ENCODE measurements at places on chromosomes 1 and 21. TPM values are rescaled to one million over a fixed set of nuclear protein-coding genes. Genes with fewer than 3 reads are reported as not detected.

The NR0B2 gene
- not detected for total RNA-seq

GRCh38 chr1:4711416-4712275 is 57.2 kb downstream of the AJAP1 start:
- no peak for DNase-seq

- no peak for DNase-seq
These were observed 18.3 kb downstream of the CACNA1E start for GRCh38 chr1:181501612-181502011.

DNA sequence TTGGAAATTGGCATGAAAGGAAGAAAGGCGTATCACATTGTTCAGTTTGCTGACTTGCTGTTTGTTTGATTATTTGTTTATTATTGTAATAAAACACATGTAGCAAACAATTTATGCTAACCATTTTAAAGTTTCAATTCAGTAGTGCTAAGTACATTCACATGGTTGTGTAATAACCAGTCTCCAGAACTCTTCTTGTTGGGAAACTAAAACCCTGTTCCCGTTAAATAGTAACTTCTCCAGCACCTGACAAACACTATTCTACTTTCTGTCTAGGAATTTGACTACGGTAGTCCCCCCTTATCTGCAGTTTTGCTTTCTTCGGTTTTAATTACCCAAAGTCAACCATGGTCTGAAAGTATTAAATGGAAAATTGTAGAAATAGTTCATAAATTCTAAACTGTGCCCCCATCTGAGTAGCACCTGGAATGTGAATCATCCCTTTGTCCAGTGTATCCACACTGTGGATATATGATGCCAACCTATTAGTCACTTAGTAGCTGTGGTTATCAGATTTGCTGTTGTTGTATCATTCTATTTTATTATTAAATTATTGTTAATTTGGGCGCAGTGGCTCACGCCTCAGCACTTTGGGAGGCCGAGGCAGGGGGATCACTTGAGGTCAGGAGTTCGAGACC is 5.5 kb downstream of the MORC3 start:
- no peak for DNase-seq

DNA sequence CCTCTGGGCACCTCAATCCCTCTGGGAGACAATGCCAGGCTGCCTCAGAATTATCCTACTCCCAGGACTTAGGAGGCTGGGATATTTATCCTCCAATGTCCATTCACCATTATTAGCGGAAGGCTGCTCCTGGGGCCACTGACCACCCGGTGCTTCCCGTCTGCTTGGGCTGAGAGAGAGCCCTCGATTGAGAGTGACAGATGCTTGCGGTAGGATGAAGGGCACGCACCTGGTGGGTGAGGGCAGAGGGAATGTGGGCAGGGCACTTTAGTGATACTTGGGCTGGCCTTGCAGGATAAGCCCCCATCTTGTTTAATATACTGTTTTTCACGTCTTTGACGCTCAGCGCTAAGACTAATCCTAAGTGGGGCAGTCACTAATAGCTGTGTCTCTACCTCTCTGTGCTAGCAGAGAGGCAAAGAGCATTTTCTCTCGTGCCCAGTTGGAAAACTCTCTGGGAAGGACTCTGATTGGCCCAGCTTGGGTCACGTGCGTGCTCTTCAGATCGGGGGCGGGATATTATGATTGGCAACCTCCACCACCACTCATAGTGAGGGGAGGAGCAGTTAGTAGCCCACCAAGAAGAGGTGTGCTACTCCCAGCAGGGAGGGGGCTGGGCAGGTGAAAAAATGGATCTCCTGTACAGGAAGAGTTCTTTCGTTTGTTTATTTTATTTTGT is 10.6 kb upstream of the PARS2 start:
- DNase-seq, result no peak

GRCh38 chr1:222096476-222096772 is 354.5 kb upstream of the DUSP10 start:
- DNase-seq, result no peak

GRCh38 chr1:23194119-23194984 is 22.9 kb downstream of the HTR1D start:
- no peak for DNase-seq

The CRYZ gene
- total RNA-seq, result 21.3 TPM

DNA sequence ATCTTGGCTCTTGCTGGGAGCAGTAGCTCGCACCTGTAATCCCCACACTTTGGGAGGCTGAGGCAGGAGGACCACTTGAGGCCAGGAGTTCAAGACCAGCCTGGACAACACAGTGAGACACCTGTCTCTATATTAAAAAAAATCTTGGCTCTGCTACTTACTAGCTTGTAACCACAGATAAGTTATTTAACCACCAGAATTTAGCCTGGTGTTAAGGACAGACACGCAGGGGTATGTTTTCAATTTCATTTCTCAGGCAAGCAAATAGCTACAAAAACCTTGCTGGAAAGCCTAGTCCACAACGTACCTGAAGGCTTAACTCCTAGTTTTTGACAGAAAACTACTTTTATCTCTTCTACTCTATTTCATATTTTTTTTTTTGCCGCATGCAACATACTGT is 24.8 kb upstream of the GFI1 start:
- no peak for DNase-seq

- no peak for DNase-seq
These were observed 114.0 kb downstream of the NBPF12 start for GRCh38 chr1:147052143-147052542.

DNA sequence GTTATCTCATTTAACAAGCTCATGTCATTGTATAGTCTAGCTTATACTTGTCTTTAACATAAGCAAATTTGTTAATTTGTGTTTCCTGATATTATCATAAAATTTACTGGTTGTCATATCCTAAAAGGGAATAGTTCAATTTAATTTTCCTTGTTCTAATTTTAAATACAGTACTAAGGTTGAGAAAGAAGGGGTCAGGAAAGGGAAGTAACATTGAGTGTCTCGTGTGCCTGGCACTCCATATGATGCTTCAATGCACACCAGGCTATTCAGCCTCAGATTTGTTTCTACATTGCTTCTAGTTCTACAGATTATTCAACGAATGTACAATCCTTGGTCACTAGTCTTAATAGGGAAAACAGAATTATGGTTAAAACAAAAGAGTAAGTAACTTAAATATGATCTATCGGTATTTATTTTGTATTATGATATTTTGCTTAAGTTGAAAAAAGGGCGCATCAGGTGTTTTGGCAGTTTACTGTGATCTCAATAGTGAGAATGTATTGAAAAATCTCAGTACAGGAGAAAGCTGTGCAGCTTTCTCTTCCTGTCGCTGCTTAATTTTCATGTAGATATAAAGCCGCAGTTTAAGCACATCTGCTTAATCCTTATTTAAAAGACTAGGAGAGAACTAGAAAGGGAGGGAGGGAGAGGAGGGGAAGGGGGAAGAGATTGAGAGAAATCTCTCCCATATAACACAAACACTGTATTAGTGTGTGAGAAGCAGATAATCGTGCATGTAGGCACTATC is 13.0 kb downstream of the PTPRC start:
- no peak for DNase-seq

DNA sequence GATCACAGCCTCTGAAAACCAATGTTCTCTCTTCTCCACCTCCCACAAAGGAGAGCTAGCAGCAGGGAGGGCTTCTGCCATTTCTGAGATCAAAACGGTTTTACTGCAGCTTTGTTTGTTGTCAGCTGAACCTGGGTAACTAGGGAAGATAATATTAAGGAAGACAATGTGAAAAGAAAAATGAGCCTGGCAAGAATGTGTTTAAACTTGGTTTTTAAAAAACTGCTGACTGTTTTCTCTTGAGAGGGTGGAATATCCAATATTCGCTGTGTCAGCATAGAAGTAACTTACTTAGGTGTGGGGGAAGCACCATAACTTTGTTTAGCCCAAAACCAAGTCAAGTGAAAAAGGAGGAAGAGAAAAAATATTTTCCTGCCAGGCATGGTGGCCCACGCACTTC is 35.8 kb upstream of the TDRD10 start:
- DNase-seq, result no peak

The ASTN1 gene
- total RNA-seq, result not detected

DNA sequence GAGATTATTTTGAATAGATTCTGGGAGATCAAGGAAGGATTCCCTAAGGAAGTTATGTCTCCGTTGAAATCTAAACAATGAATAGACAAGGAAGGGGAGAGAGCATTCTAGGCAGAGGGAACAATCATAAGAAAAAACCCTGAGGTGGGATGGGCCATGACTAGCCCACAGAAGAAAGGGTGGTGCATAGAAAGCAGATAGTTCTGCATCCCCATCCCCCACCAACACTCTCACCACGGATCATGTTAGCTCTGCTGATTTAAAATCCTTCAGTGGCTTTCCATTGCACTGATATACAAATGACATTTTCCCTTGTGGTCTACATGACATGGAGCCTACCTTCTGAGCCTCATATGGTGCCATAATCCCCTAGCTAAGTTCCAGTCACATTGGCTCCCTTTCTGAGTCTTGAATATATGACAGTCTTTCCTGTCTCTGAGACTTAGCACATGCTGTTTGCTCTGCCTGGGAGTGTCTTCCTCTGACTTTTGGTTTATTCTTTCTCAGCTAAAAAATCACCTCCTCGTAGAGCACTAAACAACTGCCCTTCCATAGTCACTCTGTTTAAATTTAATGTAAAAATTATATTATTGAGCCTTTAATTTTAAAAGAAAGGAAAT is 15.2 kb downstream of the SCMH1 start:
- no peak for DNase-seq

All from activated T-helper 2 cell treated with anti-CD3 and anti-CD28 coated beads, Interferon-gamma antibody, Interleukin-2, Interleukin-4, amounts not matched to agents 10 μg/mL and 5 μg/mL and 100 μg/mL, durations not matched to agents 14 hours and 24 hours and 36 hours (primary cell).